ENCODE measurements at places on chromosomes 6 and 20.

DNA sequence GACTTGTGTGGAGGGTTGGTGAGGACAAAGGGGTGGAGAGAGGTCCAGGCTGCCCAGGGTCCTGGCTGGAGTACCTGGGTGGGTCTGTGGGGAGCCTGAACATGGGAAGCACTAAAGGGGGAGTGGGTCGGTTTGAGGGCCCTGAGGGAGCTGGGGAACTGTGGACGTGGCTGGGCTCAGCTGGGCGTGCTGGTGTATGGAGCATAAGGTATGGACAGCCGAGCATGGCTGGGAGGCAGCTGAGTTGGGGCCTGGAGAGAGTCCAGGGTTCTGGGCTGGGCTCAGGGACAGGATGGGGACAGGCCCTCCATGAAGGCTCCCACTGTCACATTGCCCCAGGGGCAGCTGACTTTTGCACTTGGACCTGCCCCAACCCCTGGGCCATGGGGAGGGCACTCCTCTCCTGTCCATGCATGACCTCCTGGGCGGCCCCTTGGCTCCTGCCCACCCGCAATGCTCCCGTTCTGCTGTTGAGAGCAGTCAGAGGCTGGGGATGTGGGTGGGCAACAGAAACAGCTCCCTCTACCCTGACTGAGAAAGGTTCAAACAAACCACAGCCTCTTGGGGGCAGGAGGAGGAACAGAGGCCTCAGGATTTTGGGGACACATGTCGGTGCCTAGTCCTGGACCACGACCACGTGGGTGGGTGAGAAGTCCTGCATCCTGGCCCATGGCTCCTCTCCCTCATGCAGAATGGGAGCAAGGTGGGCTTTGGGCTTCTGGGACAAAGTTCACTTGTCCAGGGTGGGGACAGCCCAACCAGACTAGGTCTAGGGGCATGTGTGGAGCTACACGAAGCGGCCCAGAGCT lies 4.5 kb downstream of the C20orf204 start:
- DNase-seq = no peak

GRCh38 chr6:168007592-168008338 lies 10.3 kb downstream of the KIF25 start:
- DNase-seq = no peak

- no peak for DNase-seq
These were observed 18.5 kb downstream of the PCK1 start for GRCh38 chr20:57579331-57579897.

DNA sequence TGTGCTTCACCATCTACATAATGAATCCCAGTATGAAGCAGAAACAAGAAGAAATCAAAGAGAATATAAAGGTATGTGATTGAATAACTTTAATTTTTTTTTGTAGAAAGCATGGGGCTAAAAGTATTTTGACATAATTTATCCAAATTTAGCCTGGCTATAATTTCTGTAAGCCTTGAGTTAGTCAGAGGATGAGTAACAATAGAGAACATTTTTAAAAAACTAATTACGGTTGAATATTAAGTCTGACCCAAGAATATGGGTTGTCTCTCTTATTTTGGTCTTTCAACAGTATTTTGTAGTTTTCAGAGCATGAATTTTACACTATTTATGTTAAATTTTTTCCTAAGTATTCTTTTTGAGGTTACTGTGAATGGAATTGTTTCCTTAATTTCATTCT lies 2.5 kb downstream of the GMNN start:
- no peak for DNase-seq

All from activated CD4-positive, alpha-beta memory T cell treated with anti-CD3 and anti-CD28 coated beads for 36 hours (primary cell).